ENCODE measurements at places on chromosomes 6 and 20. TPM values are rescaled to one million over a fixed set of nuclear protein-coding genes. Genes with fewer than 3 reads are reported as not detected.

Gene FNDC1
- polyA plus RNA-seq = not detected

Gene SEL1L2
- not detected for polyA plus RNA-seq

Gene KHDC1L
- polyA plus RNA-seq = not detected

Gene TUBE1
- 1.5 TPM for polyA plus RNA-seq

Gene NKAIN2
- not detected for polyA plus RNA-seq
